ENCODE measurements at places on chromosomes 2 and 18.

DNA sequence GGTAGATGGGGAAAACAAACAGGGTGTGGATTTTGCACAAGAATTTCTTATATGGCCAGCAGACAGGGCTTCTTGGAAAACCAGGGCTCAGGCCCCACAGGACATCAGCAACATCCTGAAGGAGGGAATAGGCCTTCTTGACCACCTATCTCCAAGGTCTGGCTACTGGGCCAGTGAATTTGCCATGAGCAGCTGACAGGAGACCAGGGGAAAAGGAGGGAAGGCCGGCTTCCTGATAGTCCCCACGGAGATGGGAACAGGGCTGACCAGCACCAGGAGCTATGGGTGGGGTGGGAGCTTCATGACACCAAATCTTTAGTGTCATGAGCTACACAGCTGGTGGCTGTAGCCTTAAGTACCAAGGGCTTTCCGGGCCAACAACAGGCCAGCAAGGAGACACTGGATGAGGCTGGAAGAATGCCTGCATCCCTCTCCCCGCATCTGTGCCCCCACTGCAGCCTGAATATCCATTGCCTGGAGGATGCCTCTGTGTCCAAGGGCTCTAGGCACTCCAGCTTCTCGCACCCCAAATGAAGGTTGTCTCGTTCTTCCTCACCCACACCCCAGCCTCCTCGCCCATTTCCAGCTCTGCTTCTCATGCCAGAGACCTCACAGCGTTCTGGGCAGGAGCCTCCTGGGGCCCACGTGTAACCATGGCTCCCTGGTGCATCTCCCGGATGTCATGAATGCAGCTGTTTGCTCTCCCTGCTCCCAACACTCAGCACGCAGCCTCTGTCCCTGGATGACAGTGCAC lies 74.8 kb downstream of the EMX1 start:
- H3K4me3 ChIP-seq = no peak overlapping the region
- DNase-seq = no peak
- no peaks in the 10 kb centered on the region for H3K4me1 ChIP-seq

GRCh38 chr2:134021830-134022524 lies 231.9 kb upstream of the MGAT5 start:
- no peak overlapping the region for H3K4me3 ChIP-seq
- H3K4me1 ChIP-seq = peaks cover 30% of the 10 kb centered on the region
- peaks cover 3% of the 10 kb centered on the region for H3K27me3 ChIP-seq
- no peak overlapping the region for H3K27ac ChIP-seq
- H3K36me3 ChIP-seq = no peaks in the 10 kb centered on the region
- DNase-seq = peak; percentile 52

- no peaks in the 10 kb centered on the region for H3K4me1 ChIP-seq
- no peak for DNase-seq
- no peaks in the 10 kb centered on the region for H3K27me3 ChIP-seq
- no peaks in the 10 kb centered on the region for H3K36me3 ChIP-seq
Observed at GRCh38 chr18:24677011-24677410, 216.6 kb downstream of the HRH4 start.

GRCh38 chr2:47276061-47276460 lies 121.0 kb upstream of the STPG4 start:
- peaks cover 16% of the 10 kb centered on the region for H3K4me1 ChIP-seq
- no peaks in the 10 kb centered on the region for H3K27me3 ChIP-seq
- no peak overlapping the region for H3K4me3 ChIP-seq
- H3K27ac ChIP-seq = no peak overlapping the region
- no peak for DNase-seq
- no peaks in the 10 kb centered on the region for H3K36me3 ChIP-seq

GRCh38 chr2:10972683-10973433 lies 61.1 kb downstream of the KCNF1 start:
- H3K4me1 ChIP-seq = no peaks in the 10 kb centered on the region
- H3K27me3 ChIP-seq = no peaks in the 10 kb centered on the region
- no peak for DNase-seq
- H3K27ac ChIP-seq = no peak overlapping the region
- H3K4me3 ChIP-seq = no peak overlapping the region

GRCh38 chr18:8559612-8560186 lies 49.5 kb upstream of the RAB12 start:
- no peaks in the 10 kb centered on the region for H3K36me3 ChIP-seq
- no peak overlapping the region for H3K27ac ChIP-seq
- DNase-seq = no peak

GRCh38 chr18:64219517-64219916 lies 70.6 kb upstream of the LINC00305 start:
- no peak overlapping the region for H3K4me3 ChIP-seq
- H3K27ac ChIP-seq = no peak overlapping the region
- no peaks in the 10 kb centered on the region for H3K4me1 ChIP-seq

GRCh38 chr2:221533299-221533698 lies 38.8 kb downstream of the EPHA4 start:
- H3K27ac ChIP-seq = no peak overlapping the region
- no peaks in the 10 kb centered on the region for H3K27me3 ChIP-seq
- H3K4me1 ChIP-seq = peaks cover 5% of the 10 kb centered on the region
- no peak overlapping the region for H3K4me3 ChIP-seq
- H3K36me3 ChIP-seq = no peaks in the 10 kb centered on the region

- peak; percentile 60 for DNase-seq
- no peak overlapping the region for H3K4me3 ChIP-seq
- H3K4me1 ChIP-seq = peaks cover 61% of the 10 kb centered on the region
- H3K27ac ChIP-seq = peak overlapping the region; percentile 85
- no peaks in the 10 kb centered on the region for H3K27me3 ChIP-seq
- no peaks in the 10 kb centered on the region for H3K36me3 ChIP-seq
Observed at GRCh38 chr18:8951491-8951890, 151.0 kb upstream of the NDUFV2 start.

DNA sequence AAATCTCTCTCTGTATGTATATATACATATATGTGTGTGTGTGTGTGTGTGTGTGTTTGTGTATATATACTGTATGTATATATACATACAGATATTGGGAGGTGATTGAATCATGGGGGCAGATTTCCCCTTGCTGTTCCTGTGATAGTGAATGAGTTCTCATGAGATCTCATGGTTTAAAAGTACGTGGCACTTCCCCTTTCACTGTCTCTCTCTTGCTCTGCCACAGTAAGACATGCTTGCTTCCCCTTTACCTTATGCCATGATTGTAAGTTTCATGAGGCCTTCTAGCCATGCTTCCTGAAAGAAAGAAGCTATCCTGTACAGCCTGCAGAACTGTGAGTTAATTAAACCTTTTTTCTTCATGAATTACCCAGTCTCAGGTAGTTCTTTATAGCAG lies 18.8 kb upstream of the CCDC195 start:
- DNase-seq = no peak
- no peaks in the 10 kb centered on the region for H3K4me1 ChIP-seq
- H3K27me3 ChIP-seq = no peaks in the 10 kb centered on the region
- H3K4me3 ChIP-seq = no peak overlapping the region
- no peaks in the 10 kb centered on the region for H3K36me3 ChIP-seq

DNA sequence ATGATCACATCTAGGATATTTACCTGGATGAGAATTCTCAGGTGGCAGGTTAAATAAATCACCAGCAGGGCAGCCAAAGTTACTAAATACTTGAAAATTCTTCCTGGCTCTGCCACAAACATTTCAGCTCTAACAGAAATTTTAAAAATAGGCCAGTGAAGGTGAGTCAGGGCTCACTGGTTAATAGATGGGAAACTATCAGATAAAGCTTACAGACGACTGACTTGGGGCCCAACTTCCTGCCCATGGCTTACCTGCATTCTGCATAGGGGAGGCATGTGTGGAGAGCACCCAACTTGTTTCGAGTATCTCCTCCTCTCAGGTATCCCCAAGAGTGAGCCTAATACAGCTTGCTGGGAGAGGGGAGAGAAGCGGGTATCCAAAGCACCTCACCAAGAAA lies 57.8 kb downstream of the SPRED2 start:
- H3K4me1 ChIP-seq = peaks cover 15% of the 10 kb centered on the region
- H3K27me3 ChIP-seq = no peaks in the 10 kb centered on the region
- H3K27ac ChIP-seq = no peak overlapping the region
- no peak overlapping the region for H3K4me3 ChIP-seq

- DNase-seq = no peak
- no peaks in the 10 kb centered on the region for H3K4me1 ChIP-seq
- H3K27ac ChIP-seq = no peak overlapping the region
Observed at GRCh38 chr2:240410808-240411207, 24.7 kb upstream of the GPC1 start.

DNA sequence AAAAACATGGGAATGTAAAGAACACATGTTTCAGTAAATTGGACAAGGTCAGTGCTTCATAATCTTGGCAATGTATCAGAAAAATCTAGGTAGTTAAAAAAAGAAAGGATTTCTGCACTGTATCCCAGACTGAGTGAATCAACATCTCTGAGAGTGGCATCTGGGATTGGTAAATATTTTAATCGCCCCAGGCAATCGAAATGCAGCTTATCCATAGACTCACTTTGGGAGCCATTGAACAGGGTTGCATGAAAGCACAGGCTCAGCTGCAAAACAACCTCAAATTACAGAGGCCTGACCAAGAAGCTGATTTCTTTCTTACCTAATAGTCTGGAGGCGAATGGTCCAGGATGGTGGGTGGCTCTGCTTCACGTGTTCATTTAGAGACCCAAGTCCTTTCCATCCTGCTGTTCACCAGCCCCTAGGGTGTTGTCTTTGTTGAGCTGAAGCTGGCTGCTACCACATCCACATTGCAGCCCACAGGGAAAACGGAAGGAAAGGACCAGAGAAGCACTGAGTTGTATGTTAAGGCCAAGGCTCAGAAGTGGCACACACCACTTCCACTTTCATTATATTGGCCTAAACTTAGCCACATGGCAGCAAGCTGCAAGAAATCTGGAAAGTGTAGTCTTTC lies 59.0 kb downstream of the MOGAT1 start:
- H3K27me3 ChIP-seq = no peaks in the 10 kb centered on the region
- peaks cover 4% of the 10 kb centered on the region for H3K4me1 ChIP-seq

- H3K36me3 ChIP-seq = no peaks in the 10 kb centered on the region
- no peak for DNase-seq
- no peak overlapping the region for H3K4me3 ChIP-seq
- H3K27ac ChIP-seq = no peak overlapping the region
- no peaks in the 10 kb centered on the region for H3K27me3 ChIP-seq
Observed at GRCh38 chr2:220880623-220881596, 691.2 kb downstream of the EPHA4 start.

- no peaks in the 10 kb centered on the region for H3K27me3 ChIP-seq
- H3K36me3 ChIP-seq = no peaks in the 10 kb centered on the region
- no peak for DNase-seq
- no peak overlapping the region for H3K27ac ChIP-seq
- H3K4me1 ChIP-seq = no peaks in the 10 kb centered on the region
- no peak overlapping the region for H3K4me3 ChIP-seq
Observed at GRCh38 chr2:15050483-15050882, 418.0 kb downstream of the LRATD1 start.

GRCh38 chr2:150107816-150108215 lies 379.7 kb downstream of the RND3 start:
- H3K36me3 ChIP-seq = no peaks in the 10 kb centered on the region
- H3K4me3 ChIP-seq = no peak overlapping the region
- H3K27me3 ChIP-seq = no peaks in the 10 kb centered on the region
- no peak overlapping the region for H3K27ac ChIP-seq

DNA sequence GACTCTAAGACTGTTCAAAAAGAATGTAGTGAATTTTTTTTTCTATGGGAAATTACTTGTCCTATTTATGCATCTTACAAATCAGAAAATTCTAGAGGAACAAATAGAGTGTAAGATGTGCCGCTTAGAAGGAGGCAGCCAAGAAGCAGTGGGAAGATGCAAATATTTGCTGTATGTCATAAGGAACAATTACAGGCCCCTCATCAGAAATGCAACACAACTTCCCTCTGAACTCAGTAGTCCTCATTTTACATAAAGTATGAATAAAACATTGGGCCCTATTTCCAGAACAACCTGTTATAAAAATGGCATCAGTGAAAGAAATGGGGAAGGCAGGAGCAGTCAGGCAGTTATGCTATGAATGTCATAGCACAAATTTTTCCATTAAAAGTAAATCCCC lies 50.7 kb upstream of the SCG2 start:
- H3K4me1 ChIP-seq = no peaks in the 10 kb centered on the region
- no peak overlapping the region for H3K27ac ChIP-seq
- no peak overlapping the region for H3K4me3 ChIP-seq
- no peak for DNase-seq
- H3K36me3 ChIP-seq = no peaks in the 10 kb centered on the region

GRCh38 chr2:6381326-6381725 lies 484.4 kb downstream of the CMPK2 start:
- H3K27ac ChIP-seq = no peak overlapping the region
- no peak for DNase-seq

- no peaks in the 10 kb centered on the region for H3K27me3 ChIP-seq
- peak; percentile 52 for DNase-seq
- peaks cover 53% of the 10 kb centered on the region for H3K4me1 ChIP-seq
- H3K36me3 ChIP-seq = peaks cover 1% of the 10 kb centered on the region
Observed at GRCh38 chr2:97907369-97908100, 88.2 kb downstream of the TMEM131 start.

DNA sequence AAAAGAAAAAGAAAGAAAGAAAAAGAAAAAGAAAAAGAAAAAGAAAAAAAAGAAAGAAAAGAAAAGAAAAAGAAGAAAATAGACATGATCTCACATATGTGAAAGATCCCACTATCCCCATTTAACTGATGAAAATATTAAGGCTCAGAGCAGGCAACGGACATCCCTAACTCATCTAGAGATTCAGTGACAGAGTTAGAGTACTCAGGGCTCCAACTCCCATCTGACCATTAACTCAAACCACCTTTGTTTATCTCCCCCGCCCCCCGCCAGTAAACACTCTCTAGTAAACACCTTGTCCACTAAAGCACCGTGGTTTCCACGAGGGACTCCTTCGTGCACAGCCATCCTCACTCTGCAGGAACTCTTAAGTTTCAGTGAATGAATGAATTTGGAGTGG lies 142.9 kb downstream of the TGIF1 start:
- DNase-seq = no peak
- no peak overlapping the region for H3K4me3 ChIP-seq
- H3K27ac ChIP-seq = peak overlapping the region; percentile 96

DNA sequence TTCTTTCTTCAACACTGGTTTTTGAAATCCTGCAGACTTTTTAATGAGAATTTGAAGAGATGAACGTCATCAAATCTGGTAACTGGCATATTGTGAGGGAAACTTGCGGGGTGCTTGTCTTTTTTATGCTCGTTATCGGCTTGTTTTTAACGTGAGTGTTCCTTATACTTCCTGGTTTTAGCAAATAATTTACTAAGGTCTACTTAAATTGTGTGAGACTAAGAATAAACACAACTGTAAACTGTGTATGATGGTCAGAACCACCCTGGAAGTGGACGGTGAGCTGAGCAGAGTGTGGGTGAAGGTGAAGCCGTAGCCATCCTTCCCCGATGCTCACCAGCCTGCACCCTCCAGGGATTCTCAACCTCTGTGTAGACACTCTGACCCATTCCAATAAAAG lies 82.3 kb upstream of the CDC42EP3 start:
- DNase-seq = no peak
- H3K4me1 ChIP-seq = no peaks in the 10 kb centered on the region
- no peaks in the 10 kb centered on the region for H3K27me3 ChIP-seq
- no peaks in the 10 kb centered on the region for H3K36me3 ChIP-seq
- H3K4me3 ChIP-seq = no peak overlapping the region

GRCh38 chr2:236748385-236748784 lies 178.8 kb downstream of the ACKR3 start:
- DNase-seq = no peak
- no peaks in the 10 kb centered on the region for H3K36me3 ChIP-seq
- H3K4me3 ChIP-seq = no peak overlapping the region
- no peaks in the 10 kb centered on the region for H3K4me1 ChIP-seq

- DNase-seq = no peak
- no peaks in the 10 kb centered on the region for H3K27me3 ChIP-seq
- no peaks in the 10 kb centered on the region for H3K36me3 ChIP-seq
- peak overlapping the region; percentile 79 for H3K27ac ChIP-seq
- peaks cover 15% of the 10 kb centered on the region for H3K4me1 ChIP-seq
Observed at GRCh38 chr18:49460976-49461601, 644 bp upstream of the DYM start.

- no peaks in the 10 kb centered on the region for H3K36me3 ChIP-seq
- H3K27me3 ChIP-seq = no peaks in the 10 kb centered on the region
Observed at GRCh38 chr2:130896813-130897212, 60.1 kb downstream of the ARHGEF4 start.

Measured in B cell (primary cell).